Left ventricle myocardium superior (tissue), 1 donor: ENCODE measurements at places on chromosomes 2 and 18. TPM values are rescaled to one million over a fixed set of nuclear protein-coding genes. Genes with fewer than 3 reads are reported as not detected.

The METTL8 gene
- total RNA-seq, result 8.2 TPM

GRCh38 chr2:42907835-42908234, 115.5 kb upstream of the HAAO start:
- no peak for DNase-seq

The FAP gene
- total RNA-seq, result 1.3 TPM

The TYW5 gene
- 2.5 TPM for total RNA-seq

The GPR35 gene
- total RNA-seq, result 2.1 TPM

The GREB1L gene
- total RNA-seq, result 7.2 TPM

- no peak for DNase-seq
Observed at GRCh38 chr2:47422560-47422959, 19.6 kb downstream of the MSH2 start.

GRCh38 chr2:86584151-86584913, 21.1 kb upstream of the CHMP3 start:
- no peak for DNase-seq

The CPLX4 gene
- total RNA-seq, result not detected

DNA sequence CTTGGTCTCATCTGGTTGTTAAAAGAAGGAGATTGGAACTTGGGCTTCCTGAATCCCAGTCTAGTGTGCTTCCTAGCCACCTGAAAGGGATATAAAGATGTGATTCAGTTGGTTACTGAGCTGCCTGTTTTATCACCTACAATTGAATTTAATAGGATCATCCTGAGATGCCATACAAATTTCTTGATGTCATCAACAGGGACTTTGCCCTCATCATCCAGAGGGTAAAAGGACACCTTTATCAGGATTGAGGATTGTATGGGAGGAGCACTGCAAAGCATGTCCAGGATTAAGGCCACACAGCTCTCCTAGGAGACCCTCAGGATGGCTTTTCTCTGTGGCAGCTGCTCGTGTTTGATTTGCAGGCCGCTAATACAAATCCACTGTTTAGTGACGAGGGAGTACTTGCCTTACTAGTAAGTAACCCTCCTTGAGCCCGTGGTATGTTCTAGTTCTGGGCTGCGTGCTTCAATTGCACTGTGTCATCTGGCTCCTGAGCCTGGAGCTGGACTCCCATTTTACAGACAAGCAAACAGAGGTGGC, 28.6 kb downstream of the SH3RF3 start:
- no peak for DNase-seq

- DNase-seq, result no peak
Observed at GRCh38 chr2:113918229-113918628, 28.3 kb downstream of the ACTR3 start.

DNA sequence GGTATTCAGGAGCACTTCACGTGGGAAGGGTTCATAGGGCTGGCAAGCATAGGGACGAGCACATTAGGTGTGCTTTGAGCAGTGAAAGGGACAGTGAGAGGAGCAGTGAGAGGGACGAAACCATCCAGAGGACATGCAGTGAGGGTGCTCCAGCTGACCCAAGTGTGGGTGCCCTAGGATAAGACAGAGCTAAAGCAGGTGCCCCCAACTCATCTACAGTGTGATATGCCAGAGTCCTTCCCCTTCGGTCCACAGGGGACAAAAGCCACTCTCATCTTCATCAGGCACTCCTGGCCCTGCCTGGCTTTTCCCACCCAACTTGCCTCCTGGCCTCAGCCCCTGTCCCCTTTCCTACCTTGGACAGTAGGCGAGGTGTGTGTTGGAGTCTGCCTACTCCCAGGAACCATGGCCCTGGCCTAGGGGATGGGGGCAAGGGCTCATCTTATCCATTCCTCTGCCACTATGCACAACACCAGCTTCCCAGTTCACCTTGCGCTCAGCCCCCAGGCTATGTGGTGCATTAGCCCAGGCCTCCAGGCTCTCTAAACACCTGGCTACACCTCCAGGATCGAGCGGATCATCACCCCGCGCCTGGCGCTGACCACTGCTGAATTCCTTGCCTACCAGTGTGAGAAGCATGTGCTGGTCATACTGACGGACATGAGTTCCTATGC, 16.1 kb upstream of the ANKRD53 start:
- no peak for DNase-seq

The AQP4 gene
- total RNA-seq, result 20.0 TPM

The RGPD3 gene
- total RNA-seq, result not detected
